ENCODE measurements at places on chromosomes 5 and 9.

GRCh38 chr9:22159586-22159985 is 150.5 kb upstream of the CDKN2B start:
- DNase-seq, result no peak

DNA sequence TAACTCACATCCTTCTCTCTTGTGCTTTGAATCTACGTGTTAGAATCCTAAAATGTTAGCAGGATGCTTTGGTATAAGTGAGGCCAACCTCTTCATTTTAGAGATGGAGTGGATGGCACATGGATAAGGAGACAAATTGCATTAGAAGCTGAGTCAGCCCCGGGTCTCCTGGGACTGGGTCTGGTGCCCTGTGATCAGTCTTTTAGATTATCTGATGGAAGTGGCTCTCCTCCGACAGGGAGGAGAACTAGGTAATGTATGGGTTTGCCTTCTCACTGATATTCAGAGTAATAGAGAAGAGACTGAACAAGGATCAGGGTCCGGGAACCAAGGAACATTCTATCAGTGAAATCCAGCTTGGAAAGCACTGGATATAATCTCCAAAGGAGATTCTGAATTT is 74.9 kb upstream of the TNFSF8 start:
- DNase-seq, result no peak

- no peak for DNase-seq
Measured at GRCh38 chr5:156920861-156921431, 42.1 kb downstream of the TIMD4 start.

GRCh38 chr5:50889790-50890189 is 223.4 kb downstream of the PARP8 start:
- no peak for DNase-seq

- DNase-seq, result no peak
Measured at GRCh38 chr9:101235105-101235866, 149.5 kb downstream of the BAAT start.

DNA sequence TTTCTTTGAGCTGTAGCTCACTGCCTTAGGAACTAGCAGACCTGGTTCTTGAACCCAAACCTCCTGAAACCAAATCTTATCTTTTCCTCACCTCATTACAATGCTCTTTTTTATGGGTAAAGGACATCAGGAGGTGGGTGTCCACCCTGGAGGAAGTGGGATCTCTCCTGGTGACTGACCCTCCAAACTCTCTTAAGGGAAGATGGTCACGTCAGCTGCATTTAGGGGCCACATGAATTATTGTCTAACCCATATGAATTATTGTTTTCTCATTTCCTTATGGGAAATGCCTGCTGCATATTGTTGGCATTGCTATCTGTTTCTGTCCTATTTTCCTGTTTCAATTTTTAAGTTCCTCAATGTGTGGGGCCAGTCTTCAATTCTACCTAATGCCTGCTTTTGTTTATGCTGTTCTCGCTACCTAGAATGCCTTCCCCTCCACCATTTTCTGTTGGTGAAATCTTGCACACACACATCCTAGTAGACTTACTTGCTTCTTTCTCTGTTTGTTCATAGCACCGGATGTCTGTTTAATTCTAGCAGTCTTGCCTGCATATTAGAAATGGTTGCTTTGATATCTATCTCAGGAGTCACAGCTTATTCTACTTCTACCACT is 22.0 kb upstream of the SPINK1 start:
- no peak for DNase-seq

DNA sequence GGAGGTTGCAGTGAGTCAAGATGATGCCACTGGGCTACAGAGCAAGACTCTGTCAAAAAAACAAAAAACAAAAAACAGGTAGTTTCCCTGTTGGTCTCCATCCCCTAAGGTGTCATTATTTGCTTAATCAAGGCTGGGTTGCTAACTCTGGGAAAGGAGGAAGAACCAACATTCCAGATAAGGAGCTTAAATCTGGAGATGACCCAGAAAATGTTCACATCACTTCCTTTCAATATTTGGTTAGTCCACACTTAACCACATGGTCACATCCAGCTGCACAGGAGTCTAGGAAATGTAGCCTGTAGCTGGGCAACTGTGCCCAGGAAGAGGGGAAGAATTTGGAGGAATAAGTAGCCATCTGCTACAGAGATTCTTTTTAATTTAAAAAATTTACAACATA is 25.9 kb upstream of the MEGF9 start:
- DNase-seq, result no peak

DNA sequence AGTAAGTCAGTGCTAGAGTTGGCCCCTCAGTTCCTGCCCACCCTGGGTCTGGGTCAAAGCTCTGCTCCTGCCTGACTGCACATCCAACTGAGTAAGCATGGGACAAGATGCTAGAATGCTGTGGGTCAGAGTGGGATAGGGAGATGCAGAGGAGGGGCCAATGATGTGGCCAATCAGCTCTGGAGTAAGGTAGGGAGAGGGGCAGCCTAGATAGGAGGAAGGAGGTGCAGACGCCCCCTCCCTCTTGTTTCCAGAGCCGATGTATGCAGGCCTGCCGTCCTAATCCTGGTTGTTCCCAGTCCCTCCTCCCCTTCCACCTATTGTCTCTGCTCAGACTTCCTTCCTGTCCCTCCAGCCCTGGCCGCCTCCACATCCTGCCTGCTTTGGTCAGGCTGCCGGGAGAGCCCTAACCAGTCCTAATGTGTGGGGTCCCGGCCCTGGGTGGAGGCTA is 1.3 kb downstream of the ARAP3 start:
- DNase-seq, result no peak

DNA sequence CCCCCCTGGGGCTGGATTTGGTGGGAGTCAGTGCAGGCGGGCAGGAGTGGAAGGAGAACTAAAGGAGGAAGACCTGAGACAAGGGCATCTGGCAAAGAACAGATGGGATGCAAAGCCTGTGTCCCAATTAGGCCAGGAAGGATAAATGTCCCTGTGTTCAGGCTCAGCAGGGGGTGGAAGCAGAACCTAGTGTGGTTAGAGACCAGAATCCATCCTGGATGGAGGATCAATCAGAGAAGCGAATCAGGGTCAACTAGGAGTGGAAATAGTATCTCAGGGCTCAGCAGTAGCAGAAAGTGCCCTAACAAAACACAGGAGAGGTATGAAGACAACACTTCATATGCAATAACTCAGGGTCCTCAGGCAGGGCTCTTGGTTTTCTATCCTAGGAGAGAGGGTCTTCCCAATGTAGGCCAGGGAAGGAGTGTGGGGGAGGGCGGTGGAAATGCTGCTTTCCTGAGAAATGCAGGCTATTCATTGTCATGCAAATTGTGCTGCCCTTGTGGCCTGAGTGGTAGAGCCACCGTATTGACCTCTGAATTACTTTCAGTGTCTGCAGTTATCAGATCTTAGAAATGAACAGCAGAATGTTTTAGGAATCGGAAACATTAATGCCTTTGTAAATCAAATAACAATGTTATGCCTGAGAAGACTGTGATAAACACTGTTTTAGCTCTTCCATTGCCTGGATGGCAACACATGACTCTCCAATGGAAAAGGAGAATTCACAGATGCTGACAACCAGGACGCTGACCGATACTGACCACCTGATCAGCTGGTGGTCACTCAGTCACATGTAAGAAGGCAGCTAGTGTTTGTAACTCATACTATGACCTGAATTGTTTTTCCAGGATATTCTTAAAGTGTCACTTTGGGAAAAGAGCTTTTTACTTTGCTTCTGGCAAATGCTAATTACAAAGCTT is 323.6 kb downstream of the SEMA5A start:
- DNase-seq, result no peak

DNA sequence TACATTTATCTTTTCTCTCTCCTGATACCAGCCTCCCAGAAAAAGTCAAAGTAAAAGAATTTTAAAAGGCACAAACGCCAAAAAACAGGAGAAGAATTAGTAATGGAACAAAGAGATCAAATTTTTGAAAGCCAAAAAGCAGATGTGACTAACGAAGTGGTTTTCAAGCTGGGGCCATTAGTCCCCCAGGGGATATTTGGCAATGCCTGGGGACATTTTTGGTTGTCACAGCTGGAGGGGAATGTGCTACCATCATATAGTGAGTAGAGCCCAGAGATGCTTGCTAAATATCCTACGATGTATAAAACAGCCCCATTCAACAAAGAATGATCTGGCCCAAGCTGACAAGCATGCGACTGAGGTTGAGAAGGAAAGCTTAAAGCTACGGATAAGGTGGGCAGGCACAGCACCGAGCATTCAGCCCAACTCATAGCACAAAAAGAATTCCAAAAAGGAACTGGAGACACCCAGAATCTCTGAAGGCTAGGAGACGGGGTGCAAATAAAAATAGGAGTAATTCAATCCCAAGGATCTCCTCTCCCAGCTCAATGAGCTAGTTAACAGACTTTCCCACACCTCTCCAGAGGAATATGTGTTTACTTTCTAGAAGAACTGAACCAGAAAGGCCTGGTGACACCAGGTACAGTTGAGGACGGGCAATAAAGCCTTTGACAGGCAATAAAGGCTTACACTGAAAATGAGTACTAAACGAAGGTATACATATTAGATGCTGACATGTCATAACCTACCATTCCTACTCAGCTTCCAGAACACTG is 269.0 kb downstream of the DENND1A start:
- DNase-seq, result no peak

DNA sequence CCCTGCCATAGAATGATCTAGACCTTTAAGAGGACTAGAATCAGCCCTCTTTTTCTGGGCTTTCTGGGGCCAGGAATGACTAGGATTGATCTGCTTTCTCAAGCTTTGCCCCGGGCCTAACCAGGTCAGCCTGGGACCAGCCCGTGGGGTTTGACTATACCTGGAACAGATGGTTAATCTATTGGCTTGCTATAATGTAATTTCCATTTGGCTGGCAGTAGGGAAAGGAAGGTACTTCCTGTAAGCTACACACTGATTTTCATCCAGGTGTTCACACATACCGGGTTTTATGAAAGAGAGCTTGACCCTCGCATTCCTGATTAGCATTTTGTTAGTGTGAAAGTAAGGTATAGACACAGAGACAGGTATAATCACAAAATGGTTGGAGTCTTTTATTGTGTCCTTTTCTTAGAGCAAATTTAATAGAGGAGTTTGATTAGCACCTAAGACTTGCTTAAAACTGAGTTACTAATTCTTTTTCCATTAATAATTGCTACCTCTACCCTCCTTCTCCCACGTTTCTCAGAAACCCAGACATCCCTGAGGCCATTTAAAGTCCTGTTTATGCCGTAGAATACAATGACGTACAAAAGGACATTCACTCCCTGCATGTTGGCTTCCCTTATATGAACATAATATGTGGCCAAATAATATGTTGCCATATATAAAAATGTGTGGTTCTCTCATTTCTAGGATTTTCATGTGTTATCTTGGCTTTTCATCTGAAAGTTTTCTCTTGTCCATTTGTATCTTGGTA is 17.3 kb downstream of the LNPEP start:
- DNase-seq, result no peak

GRCh38 chr9:80500300-80500699 is 928.5 kb downstream of the TLE4 start:
- no peak for DNase-seq

DNA sequence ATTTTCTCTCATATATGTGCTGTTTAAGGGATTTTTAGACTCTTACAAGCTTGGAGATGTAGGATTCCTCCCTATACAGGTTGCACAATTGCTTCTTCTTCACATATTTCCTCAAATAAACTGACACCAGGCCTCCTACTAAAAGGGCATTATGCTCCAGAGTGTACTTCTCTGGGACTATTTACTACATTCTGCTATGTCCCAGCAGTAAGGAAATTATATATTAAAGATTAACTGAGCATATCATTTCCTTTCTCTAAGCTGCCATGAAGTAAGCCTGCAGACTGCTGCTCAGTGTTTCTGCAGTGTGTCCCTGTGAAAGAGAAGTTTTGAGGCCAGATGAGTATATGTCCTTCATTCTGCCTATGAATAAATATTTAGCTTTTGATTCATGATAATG is 356.9 kb upstream of the NUDT12 start:
- no peak for DNase-seq

- DNase-seq, result no peak
Measured at GRCh38 chr5:148972974-148973374, 89.9 kb downstream of the SH3TC2 start.

GRCh38 chr5:160979385-160979784 is 127.4 kb upstream of the ATP10B start:
- no peak for DNase-seq

- no peak for DNase-seq
Measured at GRCh38 chr9:111078391-111079038, 40.2 kb upstream of the LPAR1 start.

DNA sequence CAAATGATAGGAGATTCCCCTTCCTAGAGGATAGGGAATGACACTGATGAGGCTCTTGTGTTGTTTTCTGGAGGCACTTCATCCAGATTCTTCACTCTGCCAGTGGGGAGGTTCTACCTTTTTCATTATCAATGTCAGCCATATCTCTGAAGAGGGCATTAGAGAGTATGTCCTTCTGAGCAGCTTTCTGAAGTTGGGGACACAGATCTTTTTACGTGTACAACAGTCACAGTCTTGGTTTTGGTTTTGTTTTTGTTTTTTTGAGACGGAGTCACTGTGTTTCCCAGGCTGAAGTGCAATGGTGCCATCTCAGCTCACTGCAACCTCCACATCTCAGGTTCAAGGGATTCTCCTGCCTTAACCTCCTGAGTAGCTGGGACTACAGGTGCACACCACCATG is 22.6 kb downstream of the CENPH start:
- no peak for DNase-seq

GRCh38 chr9:83628540-83628939 is 5.6 kb downstream of the IDNK start:
- no peak for DNase-seq

DNA sequence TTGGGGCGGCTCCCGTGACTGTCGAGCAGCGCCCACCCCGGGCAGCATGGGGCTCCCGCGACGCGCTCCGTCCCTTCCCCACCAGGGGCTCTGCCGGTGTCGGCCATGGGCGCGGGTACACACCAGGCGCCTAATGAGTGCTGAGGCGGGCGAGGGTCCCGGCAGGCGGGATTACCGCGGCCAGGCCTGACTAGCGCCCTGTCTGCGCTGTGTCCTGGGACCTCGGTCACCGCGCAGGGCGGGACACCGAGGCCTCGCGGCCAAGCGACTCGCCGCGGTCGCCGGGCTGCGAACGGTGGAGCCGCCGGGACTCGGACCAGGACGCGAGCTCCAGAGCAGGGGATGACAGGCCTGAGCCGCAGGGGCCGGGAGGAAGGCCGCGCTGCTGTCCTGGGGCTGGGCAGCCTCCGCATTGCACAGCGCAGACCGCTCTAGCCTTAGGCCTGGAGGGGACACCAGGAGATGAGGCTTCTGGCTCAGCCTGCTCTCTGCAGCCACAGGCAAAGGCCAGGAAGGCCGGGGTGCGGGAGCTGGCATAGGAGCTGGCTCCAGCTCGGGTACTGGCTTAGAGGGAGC is 14.1 kb downstream of the LCN10 start:
- no peak for DNase-seq
